ENCODE measurements at places on chromosomes 16 and 17.

DNA sequence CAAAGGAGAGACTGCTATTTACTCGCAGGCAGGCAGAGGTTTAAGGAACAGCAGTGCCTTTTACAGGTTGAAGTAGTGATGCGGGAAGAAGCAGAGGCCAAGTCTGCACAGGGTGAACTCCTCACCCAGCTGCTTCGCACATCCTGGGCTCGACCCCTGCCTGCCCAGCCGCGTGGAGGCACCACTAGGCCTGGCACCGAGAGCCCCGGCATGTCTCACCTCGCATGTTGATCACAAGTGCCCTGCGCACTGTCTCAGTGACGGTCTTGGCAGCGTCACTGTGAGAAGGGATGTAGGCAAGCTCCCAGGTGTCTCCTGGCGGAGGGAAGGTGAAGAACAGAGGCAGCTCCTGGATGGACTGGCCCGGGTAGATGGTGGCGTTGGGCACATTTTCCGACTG is 14.7 kb downstream of the ABCA3 start:
- no peak for DNase-seq

- DNase-seq, result peak; percentile 86
These were observed 18.7 kb upstream of the ADGRG1 start for GRCh38 chr16:57609541-57610401.

DNA sequence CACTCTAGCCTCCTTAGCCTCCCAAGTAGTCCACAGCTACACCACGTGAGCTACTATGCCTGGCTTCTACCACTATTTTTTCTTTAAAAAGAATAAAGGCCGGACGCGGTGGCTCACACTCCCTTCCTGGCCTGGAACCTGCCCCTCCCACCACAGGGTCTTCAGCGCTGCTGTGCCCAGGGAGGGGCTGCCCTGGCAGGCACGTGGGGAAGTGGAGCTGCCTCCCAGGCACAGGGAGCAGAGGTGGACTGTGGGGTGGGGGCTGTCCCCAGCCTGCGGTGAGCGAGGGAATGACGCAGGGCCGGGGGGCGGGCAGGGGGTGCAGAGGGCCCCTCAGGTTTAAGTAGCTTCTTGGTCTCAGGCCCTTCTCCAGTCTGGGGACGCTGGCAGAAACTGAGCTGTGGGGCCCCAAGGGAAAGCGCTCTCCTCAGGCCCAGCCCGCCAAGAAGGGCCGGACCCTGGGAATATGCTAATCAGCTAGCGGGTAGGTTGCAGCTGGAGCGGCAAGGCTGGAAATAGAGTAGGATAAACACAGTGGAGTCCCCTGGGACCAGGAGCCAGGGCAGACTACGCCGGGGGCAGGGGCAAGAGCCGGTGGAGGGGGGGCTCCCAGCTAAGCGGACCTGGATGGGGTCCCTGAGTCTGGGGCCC is 46.8 kb downstream of the TIMM22 start:
- no peak for DNase-seq

GRCh38 chr17:80835816-80836657 is 155.6 kb upstream of the CHMP6 start:
- no peak for DNase-seq

DNA sequence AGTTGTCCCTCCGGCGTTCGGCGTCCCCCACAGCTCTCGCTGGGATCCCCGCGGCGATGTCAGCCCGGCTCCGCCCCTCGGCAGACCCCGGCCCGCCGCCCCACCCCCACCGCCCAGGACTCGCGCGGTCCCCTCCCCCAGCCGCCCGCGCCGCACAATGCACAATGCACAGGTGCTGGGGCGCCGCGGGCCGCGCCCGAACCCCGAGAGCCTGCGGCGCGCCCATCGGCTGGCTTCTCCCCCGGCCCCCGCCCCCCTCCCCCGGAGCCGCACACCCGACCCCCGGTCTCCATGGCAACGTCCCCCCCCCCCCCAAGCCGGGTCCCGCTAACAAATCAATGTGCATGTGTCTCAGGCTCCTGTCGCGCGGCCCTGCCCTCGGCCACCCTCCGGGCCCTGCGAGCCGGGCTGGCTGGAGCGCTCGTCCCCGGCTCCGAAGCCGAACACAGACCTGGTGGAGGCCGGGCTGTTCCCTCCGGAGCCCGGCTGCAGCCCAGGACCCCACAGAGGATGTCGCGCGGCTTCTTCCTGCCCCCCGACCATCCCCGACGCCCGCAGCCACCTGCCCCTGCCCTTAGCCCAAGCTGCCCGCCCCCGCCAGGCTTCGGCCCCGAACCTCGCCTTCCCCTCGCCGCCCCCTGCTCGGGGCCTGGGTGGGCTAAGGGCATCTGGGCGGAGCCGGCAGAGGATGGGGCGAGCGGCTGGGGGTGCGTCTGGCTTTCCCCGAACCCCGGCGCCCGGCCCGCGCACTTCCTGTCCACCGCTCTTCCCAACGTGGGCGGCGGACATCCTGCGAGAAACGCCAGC is 818 bp upstream of the CBX8 start:
- no peak for DNase-seq

GRCh38 chr17:72946156-72946555 is 146.3 kb downstream of the SLC39A11 start:
- no peak for DNase-seq

DNA sequence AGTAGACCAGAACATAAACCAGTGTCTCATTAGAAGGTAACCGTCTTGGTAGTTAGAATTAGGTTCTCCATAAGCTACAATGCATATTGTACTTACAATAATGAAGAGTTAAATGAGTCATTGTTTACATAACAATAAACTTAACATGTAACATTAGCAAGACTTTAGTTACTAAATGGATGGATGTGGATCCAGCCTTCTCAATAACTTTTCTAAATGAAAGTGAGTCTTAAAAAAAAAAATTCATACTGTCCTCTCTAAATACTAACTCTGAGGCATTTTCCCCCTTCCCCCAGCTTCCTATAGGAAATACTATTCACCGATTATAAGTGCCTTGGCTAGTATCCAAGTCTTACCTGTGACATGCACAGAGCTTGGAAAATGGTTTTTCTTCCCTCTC is 155.3 kb downstream of the CYB561 start:
- no peak for DNase-seq

- no peak for DNase-seq
These were observed 30.6 kb downstream of the LYRM1 start for GRCh38 chr16:20931066-20931600.

- DNase-seq, result no peak
These were observed 26.3 kb upstream of the SSTR5 start for GRCh38 chr16:1045993-1046911.

GRCh38 chr16:52812678-52813556 is 239.8 kb downstream of the CHD9NB start:
- DNase-seq, result no peak

DNA sequence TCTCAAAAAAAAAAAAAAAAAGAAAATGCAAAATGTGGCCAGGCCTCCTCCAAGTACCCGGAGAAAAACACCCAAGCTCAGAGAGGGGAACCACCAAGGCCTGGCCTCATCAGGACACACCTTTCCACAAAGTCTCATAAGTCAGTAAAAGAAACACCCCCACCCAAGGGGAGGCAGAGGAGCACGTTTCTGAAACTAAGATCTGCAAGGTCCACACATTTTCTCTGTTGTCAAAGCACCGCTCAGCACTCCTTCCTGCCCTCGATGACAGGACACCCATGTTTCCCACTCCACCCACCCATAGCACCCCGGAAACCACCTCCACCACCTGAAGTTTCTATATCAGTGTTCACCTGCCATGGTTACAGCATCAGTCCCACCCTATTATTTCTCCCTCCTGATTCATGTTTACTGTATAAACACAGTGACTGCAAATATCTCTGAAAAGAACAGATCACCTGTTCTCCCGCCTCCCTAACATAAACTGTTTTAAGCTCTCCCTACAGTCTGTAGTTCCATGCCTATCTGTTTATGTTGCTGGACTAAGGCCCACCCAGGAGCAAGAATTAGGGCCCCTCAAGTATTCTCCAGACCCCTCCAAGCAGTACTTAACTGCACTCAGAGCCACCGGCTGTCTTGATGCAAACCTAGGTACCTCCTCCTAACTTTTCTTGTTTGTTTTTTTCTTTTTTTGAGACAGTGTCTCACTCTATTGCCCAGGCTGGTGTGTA is 2.0 kb downstream of the CORO7 start:
- peak; percentile 86 for DNase-seq

- no peak for DNase-seq
These were observed 5.0 kb downstream of the SYT17 start for GRCh38 chr16:19173059-19173458.

DNA sequence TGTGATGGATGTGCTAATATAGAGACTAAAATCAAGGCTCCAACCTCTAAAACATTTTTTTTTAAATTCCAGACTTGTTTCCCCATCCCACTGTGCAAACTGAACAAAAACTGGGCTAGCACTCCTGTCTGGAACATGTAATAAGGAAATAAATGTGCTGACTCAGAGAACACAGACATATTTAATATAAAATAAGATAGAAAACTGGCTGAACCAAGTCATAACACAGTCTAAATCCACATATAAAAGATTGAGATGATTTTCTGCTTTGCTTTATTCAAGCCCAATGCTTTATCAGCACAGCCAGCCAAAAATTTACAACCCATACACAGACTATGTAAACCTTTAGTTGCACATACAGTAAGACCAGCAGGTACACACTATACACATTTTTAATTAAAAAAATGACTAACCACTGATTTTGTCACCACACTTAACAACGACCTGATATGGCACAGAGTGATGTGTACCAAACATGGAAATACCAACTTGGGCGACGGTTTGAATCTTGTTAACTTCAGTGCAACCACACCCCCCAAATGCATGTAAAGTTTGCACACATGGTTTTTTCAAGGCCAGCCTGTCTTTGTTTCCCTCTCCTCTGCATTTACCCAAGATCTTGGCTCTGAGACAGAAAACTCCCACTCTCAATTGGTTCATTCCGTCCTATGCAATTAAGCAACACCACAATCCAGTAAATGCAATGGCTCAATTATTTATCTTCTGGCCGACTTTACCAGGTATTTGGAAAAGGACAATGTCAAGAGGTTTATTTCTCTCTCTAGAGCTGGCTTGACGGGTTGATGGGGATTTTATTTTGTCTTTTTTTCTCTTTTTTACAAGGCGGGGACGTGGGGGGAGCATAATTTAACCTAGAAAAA is 1.2 kb downstream of the STAT3 start:
- DNase-seq, result no peak

DNA sequence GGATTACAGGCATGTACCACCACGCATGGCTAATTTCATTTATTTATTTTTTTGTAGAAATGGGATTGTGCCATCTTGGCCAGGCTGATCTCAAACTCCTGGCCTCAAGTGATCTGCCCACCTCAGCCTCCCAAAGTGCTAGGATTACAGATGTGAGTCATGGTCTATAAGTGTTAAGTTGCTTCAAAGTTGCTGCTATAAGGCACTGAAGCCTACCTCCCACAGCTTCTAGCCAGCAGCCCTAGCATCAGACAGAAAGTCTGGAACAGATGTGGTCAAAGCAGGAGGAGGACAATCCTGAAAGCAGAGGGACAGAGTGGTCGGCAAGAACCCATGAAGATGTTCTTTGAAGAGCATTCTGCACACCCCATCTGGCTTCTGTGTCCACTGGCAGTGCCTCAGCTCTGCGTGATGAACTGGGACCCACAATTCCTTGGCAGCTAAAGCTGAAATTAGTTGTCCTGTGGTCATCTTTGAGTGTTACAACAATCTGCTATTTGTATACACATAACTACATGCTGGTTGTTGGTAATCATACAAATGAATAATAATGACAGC is 11.2 kb downstream of the MAP3K14 start:
- no peak for DNase-seq

DNA sequence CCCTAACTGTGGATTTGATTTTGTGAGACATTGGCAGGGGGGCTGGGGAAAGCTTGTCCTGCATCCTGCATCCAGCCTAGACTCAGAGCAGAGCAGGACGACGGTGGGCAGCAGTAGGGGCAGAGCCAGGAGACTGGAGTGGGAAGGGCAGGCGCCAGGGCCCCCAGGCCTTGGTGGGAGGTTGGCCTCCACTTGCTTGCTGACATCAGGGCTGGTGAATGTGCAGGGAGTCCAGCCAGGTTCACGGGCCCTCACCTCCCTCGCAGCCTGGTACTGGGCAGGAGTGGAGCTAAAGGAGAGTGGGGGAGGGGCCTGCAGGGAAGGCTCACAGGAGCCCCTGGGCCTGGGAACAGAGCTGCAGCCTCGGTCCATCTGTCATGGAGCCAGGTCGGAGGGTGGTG is 2.2 kb upstream of the SMTNL2 start:
- no peak for DNase-seq

GRCh38 chr16:87924811-87925670 is 11.3 kb downstream of the CA5A start:
- no peak for DNase-seq

GRCh38 chr16:24367186-24367710 is 111.1 kb downstream of the CACNG3 start:
- DNase-seq, result no peak

- no peak for DNase-seq
These were observed 3.9 kb downstream of the TRPV3 start for GRCh38 chr17:3553419-3554401.

- no peak for DNase-seq
These were observed 124.0 kb upstream of the CORO6 start for GRCh38 chr17:29746669-29747068.

GRCh38 chr17:76022285-76022684 is 4.8 kb downstream of the EVPL start:
- DNase-seq, result no peak

- DNase-seq, result no peak
These were observed 80.3 kb downstream of the MYH11 start for GRCh38 chr16:15776572-15776971.

GRCh38 chr17:17220529-17220928 is 14.4 kb upstream of the PLD6 start:
- no peak for DNase-seq

- no peak for DNase-seq
These were observed 100.2 kb downstream of the C16orf78 start for GRCh38 chr16:49473773-49474172.

DNA sequence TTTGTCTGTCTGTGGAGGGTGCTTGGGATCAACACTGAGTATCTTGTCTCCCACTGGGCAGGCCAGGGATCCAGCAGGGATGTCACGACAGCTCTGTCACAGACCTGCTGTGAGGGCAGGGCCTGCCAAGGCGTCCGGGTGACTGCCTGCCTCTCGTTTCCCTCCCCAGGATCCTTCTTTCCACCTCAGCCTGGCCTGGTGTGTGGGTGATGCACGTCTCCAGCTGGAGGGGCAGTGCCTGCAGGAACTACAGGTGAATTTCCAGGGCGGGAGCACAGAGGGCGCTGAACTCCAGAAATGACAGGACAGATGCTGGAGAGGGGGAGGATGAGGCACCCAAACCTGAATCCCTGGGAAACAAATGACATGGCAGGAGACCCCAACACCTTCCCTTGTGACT is 6.8 kb upstream of the MMP15 start:
- DNase-seq, result no peak

GRCh38 chr16:85369741-85370528 is 243.2 kb upstream of the GSE1 start:
- DNase-seq, result peak; percentile 85

GRCh38 chr17:17176341-17176740 is 29.8 kb downstream of the PLD6 start:
- DNase-seq, result no peak

GRCh38 chr17:12046786-12047185 is 26.1 kb downstream of the MAP2K4 start:
- no peak for DNase-seq

DNA sequence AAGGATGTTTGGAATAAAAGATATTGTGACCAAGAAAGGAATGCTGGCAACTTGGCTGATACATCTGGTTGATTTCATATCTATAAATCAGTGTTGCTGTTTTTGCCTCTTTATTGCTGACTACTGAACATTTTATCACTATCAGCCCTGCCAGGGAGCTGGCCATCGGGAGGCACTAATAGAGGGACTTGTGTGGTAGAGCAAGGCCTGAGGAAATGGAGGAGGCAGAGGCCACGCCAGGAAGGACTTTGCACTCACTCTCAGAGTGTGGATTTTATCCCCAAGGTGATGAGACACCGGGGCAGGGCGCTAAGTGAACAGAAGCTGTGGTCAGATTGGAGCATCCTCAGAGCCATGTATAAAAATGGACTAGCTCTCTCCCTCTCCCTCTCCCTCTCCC is 9.3 kb upstream of the CYB561 start:
- no peak for DNase-seq

Measured in stimulated activated CD8-positive, alpha-beta memory T cell treated with anti-CD3 and anti-CD28 coated beads, Interleukin-4, amount 100 ng/mL, for 48 hours (primary cell).